ENCODE measurements at places on chromosomes 7 and 10.
A peak's percentile ranks its signal among the peaks of the same experiment; 100 is the strongest.

DNA sequence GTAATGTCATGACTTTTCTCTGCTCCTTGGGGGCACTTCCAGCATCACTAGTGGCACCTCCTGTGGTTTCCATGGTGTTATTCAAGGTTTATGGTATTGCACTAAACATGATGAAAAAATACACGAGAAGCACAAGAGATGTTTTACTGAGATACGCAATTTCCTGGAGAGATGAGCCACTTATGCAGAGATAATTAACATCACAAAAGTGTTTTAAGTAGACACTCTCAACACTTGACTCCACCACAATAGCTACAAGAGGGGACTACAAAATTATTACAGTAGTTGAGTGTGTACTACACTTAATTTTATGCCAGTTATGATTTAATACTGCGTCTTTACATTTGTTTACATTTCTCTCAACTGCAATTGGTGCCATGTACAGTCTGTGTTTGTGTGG lies 906.7 kb downstream of the DNAJB9 start:
- no peak for DNase-seq

GRCh38 chr10:60731134-60731885 lies 47.0 kb upstream of the CDK1 start:
- no peak for DNase-seq

DNA sequence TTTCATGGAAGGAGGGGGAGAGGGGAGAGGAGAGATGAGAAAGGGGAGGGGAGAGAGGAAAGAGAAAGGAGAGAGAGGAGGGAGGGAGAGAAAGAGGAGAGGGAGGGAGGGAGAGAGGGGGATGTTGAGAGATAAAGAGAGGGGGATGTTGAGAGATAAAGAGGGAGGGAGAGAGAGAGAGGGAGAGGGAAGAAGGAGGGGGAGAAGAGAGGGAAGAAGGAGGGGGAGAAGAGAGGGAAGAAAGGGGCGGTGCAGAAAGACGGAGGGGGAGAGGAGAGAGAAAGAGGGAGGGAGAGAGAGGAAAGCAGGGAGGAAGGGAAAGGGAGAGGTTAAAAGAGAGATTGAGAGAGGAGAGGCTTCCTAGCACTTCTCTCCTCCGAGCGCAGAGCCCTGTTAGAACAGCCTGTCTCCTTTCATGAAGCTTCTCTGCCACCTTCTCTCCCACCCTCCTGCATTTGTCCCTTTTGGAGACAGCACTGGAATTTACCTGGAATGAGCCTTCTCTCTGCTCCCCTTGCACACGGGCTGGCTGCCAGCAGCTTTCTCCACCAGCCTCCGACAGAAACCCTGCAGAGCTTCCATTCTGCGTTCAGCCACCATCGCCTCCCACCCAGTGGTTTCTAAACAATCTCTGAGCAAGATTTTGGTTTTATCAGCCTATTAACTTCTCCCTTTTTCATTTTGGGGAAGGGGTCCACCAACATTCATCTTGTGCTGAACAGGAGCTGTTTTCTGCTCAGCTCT lies 74.0 kb upstream of the CARD11 start:
- no peak for DNase-seq

DNA sequence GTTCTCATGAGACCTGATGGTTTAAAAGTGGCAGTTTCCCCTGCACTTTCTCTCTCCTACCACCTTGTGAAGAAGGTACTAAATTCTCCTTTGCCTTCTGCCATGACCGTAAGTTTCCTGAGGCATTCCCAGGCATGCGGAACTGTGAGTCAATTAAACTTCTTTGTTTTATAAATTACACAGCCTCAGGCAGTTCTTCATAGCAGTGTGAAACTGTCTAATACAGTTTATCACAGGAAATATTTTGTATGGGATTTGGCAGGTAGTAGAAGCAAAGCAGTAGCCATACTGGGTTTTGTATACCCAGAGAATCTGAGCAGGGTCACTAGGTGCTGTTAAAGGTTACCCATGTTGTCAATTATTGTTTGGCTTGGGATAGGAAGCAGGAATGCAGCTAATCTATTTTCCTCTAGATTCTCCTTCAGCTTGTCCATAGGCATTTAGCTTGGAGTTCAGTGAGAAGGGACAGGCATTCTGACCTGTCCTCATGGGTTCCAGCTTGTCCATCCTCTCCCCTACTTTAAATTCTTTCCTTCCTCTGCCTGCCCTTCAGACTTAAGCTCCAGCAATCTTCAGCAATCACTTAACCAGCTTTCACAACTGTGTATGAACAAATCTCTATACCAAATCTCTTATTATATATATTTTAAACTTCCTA lies 186.7 kb downstream of the PCLO start:
- no peak for DNase-seq

DNA sequence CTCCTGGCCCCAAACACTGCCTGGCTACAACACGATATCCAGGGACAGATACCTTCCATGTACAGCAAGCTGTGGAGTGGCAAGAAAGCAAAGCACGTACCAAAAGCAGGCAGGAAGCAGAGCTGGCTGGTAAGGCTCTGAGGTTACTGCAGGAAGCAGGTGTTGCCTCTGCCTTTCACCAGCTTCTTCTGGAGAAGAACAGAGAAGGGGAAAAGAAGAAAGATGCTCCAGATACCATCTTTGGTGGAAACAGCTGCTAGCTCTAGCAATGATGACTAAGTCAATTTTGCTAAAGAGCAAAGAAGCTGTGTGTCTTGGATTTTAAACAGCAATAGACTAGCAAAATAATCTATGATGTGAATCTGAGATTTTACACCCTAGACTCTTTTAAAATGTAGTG lies 34.9 kb upstream of the PRSS1 start:
- peak; percentile 17 for DNase-seq

GRCh38 chr7:142799437-142799835 lies 28.7 kb downstream of the PRSS2 start:
- DNase-seq: no peak

- DNase-seq: peak; percentile 15
These were observed 84.8 kb downstream of the HBP1 start for GRCh38 chr7:107253599-107253998.

- DNase-seq: no peak
These were observed 38.2 kb upstream of the CUX1 start for GRCh38 chr7:101779267-101779666.

DNA sequence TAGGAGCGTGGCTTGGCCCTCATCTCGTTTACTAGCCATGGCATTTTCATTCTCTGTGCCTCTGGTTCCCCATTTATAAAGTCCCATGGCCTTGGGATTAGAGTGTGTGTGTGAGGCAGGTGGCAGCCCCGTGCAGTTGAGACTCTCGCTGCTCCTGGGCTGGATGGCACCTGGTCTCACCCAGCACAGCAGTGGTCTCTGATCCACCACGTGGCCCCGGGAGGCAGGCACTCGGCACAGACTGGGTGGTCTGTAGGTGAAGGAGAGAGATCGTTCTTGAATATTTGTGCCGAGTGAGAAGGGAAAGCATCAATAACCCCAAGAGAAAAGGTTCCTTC lies 50.4 kb downstream of the CALML3 start:
- DNase-seq: no peak

DNA sequence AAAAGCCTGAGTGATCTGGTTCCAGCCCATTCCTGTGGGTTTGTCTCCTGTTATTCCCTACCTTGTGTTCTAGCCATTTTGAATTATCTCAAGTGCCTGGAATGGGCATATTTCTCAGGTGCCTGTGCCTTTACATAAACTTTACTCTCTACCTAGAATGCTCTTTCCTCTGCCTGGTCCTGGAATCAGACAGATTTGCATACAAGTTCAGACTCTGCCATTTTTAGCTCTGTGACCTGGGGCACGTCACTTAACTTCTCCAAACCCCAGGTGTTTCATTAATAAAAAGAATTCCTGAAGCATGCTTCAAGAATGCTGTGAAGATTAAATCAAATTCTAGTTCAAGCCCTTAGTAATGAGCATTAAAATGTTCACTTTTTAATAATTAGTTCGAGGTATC lies 7.8 kb downstream of the DCLRE1A start:
- no peak for DNase-seq

GRCh38 chr10:118298787-118299186 lies 43.3 kb downstream of the FAM204A start:
- DNase-seq: no peak

- no peak for DNase-seq
These were observed 253.5 kb downstream of the NSUN6 start for GRCh38 chr10:18397906-18398305.

DNA sequence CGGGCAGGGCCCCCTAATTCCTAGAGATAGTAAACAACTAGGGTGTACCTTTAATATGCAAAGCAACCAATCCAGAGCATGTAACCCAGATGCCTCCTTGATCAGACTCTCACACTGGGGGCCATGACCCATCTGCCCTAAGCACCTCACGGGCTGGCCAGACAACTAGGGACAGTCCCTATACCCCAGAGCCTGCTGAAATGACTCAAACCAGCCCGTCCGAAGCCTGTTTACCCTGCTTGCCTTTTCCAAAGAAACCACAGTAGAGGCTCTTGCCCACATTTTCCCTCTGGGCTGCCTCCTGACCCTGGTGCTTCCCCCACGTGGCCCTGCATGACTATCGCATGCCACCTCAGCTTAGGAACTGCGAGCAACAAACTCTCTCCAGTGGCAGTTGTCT lies 46.2 kb downstream of the RGS10 start:
- no peak for DNase-seq

GRCh38 chr10:98920360-98920759 lies 315.3 kb downstream of the HPSE2 start:
- no peak for DNase-seq

DNA sequence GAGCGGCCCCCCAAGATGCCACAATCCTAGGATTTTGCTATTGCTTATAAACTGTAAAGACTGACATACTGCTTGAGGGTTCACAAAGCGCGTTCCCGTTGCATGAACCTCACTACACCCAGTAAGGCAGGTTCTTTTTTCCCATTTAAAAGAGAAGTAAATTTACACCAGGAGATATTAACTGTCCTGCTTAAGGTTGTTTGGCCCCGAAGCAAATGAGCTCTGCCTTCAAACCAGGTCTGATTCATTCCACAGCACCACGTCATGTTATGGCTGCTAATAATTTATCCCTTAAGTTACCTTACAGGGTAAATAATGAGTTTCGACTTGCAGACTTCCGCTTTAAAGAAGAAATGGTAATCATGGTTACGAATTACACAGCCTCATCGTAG lies 559 bp upstream of the FKBP14 start:
- no peak for DNase-seq

Measured in posterior cingulate gyrus (tissue), 11 donors.